ENCODE measurements at places on chromosomes 3 and 15.

GRCh38 chr3:186375443-186375842, 13.4 kb upstream of the DGKG start:
- DNase-seq: no peak

GRCh38 chr3:11498646-11499045, 145.1 kb downstream of the VGLL4 start:
- no peak for DNase-seq

- no peak for DNase-seq
Measured at GRCh38 chr3:24802614-24803013, 308.0 kb upstream of the THRB start.

GRCh38 chr15:39623529-39623931, 42.7 kb downstream of the THBS1 start:
- peak; percentile 37 for DNase-seq

- no peak for DNase-seq
Measured at GRCh38 chr3:187694801-187695200, 7.6 kb downstream of the RTP2 start.

DNA sequence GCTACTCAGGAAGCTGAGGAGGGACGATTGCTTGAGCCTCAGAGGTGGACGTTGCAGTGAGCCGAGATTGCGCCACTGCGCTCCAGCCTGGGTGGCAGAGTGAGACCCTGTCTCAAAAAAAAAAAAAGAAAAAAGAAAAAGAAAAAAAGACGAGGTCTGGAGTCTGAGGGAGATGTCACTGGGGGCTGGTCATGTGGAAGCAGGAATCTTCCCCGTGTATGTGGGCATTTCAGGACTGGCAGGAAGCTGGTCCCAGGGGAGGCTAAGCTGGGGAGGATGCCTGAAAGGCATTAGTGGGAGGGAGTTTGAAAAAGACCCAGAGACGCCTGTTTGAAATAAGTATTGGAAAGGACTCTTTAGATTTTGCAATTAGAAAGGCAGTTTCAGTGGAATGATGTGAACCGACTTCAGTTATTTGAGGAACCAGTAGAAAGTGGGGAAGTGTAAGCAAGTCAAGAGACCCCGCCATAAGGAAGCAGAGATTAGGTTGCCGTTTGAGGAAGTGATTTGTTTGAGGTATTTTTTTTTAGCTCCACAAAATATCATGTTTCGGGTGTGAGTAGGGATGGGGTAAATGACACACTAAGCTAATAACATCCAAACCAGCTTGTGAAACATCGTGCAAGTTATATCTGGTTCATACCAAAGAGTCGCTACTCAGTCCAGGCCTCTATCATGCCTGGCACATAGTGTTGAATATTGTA, 55.5 kb downstream of the ST6GAL1 start:
- no peak for DNase-seq

GRCh38 chr3:116811754-116812153, 102.2 kb downstream of the TUSC7 start:
- no peak for DNase-seq

DNA sequence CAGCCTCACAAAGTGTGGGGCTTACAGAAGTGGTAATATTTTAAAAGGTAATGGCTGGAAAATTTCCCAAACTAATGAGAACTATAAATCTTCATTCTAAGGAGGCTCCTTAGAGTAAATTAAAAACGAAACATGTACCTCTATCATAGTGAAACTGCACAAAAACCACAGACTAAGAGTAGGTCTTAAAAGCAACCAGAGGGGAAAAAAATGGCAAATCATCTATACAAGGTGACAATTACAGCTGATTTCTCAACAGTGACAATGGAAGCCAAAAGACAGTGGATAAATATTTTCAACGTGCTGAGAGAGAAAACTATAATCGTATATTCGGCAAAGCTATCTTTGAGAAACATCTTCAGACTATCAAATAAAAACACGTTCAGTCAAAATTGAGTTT, 20.6 kb downstream of the HEG1 start:
- no peak for DNase-seq

GRCh38 chr3:155675094-155675493, 69.8 kb downstream of the PLCH1 start:
- no peak for DNase-seq

DNA sequence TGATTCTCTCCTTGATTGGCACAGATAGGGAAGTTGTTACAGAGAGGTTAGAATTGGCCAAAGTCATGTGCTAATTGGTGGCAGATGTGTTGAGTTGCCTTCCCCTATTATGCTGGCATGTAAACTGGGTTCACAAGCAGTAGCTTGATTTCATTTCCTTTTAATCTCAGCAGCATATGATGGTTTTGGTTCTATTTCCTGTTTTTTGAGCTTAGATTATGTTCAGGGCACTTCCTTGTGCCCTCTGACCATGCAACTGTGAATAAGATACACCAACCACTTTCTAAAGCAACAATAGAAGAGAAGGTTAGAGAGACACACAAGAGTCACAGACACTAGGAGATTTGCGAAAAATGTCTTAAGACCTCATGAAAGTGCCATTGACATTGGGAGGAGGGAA, 16.5 kb downstream of the HPS3 start:
- DNase-seq: no peak

DNA sequence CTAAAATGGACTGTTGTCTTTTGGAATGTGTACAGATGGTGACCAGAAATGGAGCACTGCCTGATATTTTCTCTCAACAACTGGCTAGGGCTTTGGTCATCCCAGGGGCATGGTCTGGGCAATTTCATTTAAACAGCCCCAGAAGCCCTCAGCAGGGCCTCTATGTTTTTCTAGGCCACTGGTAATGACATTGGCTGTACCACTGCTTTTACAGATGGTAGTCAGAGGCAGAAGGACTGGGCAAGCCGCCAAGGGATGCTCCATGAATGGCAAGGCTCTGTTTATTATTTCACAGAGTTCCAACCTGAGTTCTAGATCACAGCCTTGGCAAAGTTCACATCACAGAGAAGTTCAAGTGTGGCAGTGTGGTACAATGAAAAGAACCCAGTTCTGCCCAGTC, 37.0 kb upstream of the LMCD1 start:
- DNase-seq: no peak

GRCh38 chr3:18559331-18559842, 134.2 kb upstream of the SATB1 start:
- peak; percentile 39 for DNase-seq

DNA sequence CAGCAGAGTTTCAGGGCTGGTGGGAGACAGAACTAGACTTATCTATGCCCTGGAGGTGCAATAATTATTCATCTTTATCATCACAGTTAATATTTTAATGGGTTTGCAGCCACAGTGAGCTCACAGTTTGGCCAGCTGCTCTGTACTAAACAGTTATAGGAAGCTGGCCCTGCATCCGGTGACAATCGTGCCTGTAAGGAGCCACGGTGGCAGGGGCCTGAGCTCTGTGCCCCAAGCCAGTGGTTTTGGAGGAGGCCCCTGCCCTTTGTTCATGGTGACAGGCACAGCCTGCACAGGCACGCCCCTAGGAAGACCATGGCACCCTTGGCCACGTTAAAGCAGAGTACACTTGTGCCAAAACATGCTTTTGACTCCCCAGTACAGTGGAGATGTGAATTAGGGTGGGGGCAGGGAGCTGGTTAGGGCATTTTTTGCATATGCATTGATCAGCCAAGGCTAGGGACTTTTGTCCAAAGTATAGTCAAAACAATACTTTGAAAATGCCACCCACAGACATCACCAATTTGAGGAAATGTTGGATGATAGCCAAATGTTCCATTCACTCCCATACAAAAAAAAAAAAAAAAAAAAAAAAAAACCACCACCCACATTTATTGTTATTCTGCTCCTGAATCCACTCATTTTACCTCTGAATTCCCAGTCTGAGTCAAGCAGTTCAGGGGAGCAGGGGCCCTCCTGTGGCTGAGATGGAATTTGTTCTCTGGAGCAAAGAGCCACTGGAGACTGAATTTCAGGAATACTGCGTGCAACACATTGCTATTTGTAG, 3.4 kb upstream of the RFTN1 start:
- DNase-seq: peak; percentile 72

- DNase-seq: no peak
Measured at GRCh38 chr3:97121386-97121785, 307.0 kb downstream of the EPHA6 start.

DNA sequence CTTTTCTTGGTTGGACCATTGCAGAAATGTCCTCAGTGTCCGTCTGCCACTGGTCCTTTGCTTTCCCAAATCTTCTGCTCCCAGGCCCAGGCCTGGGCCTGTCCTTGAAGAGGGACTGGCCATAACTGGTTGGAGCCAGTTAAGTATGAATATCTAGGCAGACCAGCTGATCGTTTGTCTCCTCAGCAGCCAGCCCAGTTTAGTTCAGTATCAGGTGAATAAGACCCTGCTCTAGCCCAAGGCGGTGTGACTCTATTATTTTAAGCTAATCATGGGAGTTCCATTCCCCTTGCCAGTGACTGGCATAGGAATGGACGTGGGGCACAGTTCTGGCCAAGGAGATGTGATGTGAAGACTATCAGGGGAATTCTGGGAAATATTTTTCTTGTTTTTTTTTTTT, 73.9 kb upstream of the RASGRF1 start:
- DNase-seq: no peak

- DNase-seq: no peak
Measured at GRCh38 chr3:45174234-45174633, 28.1 kb upstream of the CDCP1 start.

DNA sequence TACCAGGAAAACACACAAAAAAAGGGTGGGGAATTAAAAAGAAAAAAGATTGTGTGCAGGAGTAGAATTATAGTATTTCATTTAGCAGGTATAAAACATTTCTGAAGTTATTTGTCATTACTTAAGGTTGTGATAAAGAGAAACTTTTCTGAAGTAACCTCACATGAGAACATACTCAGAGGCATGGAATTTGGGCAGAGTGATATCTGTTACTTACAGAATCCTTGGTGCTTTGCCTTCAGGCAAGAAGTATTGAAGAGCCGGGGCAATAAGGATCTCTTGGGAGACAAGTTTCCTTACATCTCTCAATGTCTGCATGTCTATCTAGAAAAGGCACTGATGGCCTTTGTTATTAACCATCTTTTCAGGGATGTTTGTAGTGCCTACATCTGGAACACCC, 179.7 kb upstream of the ROBO1 start:
- DNase-seq: no peak

GRCh38 chr15:96359616-96360521, 29.4 kb downstream of the NR2F2 start:
- no peak for DNase-seq

- DNase-seq: no peak
Measured at GRCh38 chr3:114270019-114270418, 23.8 kb upstream of the TIGIT start.

- DNase-seq: no peak
Measured at GRCh38 chr3:101900316-101900715, 51.0 kb downstream of the NFKBIZ start.

- no peak for DNase-seq
Measured at GRCh38 chr15:80945605-80946004, 44.0 kb downstream of the MESD start.

DNA sequence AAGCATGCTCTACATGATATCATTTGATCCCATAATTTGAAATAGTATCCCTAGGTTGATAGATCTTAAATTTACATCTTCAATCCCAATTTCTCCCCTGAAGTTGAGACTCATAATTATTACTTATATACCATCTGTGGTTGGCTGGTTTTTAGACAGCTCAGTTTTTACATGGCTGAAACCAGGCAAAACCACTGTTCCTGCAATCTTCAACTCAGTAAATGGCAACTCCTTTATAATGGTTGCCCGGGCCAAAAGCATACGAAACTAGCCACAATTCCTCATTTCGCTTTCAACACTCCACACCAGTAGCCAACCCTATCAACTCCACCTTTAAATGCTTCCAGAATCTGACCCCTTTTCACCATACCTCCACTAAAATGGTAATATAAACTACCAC, 118.5 kb downstream of the TGFBR2 start:
- no peak for DNase-seq

- no peak for DNase-seq
Measured at GRCh38 chr15:89948796-89949195, 36.0 kb upstream of the ARPIN start.

- no peak for DNase-seq
Measured at GRCh38 chr3:43649365-43649968, 27.7 kb upstream of the ANO10 start.

DNA sequence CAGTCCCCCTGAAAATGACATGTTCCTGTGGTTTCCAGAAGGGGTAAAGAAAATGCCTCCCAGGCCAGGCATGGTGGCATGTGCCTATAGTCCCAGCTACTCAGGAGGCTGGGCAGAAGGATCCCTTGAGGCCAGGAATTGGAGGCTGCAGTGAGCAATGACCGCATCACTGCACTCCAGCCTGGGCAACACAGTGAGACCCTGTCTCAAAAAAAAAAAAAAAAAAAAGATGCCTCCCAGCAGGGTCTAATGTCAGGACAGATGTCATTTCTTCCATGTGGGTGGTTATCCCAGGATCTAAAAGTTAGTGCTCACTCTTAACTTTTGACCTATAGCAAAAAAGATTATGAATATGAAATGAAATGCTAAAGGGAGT, 13.4 kb downstream of the LCMT2 start:
- DNase-seq: no peak

- DNase-seq: no peak
Measured at GRCh38 chr3:191238321-191238817, 39.3 kb downstream of the OSTN start.

DNA sequence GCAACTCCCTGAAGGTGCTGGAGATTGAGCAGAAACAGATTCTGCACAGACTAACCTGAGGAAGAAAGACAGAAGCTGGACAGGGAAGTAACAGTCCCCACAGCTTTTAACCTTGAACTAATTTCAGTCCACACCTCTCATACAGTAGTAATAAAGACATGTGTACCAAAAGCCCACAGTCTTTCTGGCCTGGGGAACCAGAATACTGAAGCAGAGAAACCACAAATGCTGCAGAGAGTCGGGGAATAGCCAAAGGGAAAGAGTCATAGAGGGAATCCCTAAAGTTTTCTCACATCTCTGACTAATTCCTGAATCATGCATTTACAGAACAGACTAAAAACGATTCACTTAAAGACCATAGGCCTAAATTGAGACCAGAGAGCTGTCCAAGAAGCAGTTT, 503.4 kb upstream of the NECTIN3 start:
- no peak for DNase-seq

DNA sequence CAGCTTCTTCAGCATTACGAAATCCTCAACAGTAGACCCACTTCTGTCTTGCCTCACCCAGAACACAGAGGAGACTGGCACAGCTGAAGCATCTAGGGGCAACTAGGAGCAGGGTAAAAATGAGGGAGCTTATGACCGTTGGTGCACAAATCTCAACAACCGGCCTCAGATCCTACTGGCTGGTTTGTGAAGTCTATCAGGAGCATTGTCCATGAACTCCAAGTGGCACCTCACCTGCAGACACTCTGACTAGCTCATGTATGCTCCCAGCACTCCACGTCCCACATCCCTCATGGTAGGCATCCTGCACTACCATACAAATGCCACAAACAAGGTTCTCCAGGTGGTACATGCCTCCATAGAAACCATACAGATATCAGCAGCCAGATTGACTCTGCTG, 163.1 kb downstream of the TLE3 start:
- no peak for DNase-seq

GRCh38 chr15:56339594-56339993, 25.6 kb upstream of the TEX9 start:
- no peak for DNase-seq

DNA sequence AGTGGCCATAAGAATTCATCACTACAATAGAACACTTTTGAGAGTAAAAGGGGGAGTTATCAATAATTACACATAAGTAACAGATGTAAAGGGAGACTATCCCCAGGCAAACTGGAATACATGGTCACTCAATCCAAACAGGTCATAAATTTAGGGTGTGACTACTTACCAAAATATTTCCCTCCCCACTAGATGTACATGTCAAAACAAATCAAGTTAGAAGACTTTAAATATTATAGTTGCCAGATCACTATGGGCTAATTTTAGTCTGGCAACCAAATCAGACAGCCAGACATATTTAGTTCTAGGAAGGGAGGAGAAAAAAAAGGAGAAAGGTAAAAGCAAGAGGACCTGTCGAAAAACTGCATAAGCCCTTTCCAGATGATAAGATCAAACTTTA, 23.1 kb downstream of the SLC24A5 start:
- no peak for DNase-seq
